ENCODE measurements at places on chromosomes 13 and 19.
A peak's percentile ranks its signal among the peaks of the same experiment; 100 is the strongest.

- DNase-seq = no peak
These were observed 1.1 kb downstream of the DLEU7 start for GRCh38 chr13:50842251-50842989.

- no peak for DNase-seq
These were observed 407.8 kb downstream of the ZNF536 start for GRCh38 chr19:30780032-30780431.

GRCh38 chr13:21364916-21365315 is 94.2 kb downstream of the ZDHHC20 start:
- DNase-seq = no peak

- no peak for DNase-seq
These were observed 761 bp upstream of the YJEFN3 start for GRCh38 chr19:19527674-19528625.

GRCh38 chr13:39245688-39246087 is 207.4 kb downstream of the NHLRC3 start:
- DNase-seq = no peak

DNA sequence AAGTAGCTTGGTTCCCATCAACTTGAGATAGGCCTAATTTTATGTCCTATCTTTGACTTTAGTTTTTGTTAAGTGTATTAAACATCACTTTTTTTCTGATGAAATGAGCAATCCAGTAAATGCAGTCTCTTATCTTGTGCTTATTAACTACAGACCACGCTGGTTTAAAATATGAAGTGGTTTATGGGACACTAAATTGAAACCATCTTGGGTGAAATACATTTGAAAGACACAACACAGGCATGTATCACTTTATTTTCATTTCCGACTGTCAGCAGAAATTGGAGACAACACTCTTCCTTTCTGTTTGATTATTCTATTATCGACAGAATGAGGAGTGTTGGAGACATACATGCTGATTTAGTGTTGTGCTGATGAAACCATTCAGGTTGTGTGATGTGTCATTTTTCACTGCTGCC is 447.7 kb downstream of the GPC6 start:
- no peak for DNase-seq

DNA sequence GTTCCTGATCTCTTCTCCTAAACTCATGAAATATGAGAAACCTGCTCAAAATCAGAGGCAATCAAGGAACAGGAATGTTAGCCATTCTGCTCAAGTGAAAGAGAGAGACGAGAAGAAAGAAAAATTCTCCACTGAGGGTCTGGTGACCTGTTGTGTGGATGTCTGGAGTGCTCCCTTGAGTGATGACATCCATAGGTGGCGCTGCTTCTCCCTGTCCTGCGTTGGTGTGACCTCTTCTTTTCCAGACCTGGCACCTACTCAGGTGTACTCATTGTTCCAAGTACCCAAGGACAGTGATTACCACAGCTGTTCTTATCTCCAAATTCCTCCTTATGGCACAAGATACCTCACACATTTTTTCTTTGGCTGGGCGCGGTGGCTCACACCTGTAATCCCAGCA is 4.0 kb downstream of the ZNF223 start:
- DNase-seq = peak; percentile 44

- DNase-seq = no peak
These were observed 1.1 kb downstream of the SYDE1 start for GRCh38 chr19:15108145-15108844.

- DNase-seq = no peak
These were observed 553.2 kb downstream of the TUBA3C start for GRCh38 chr13:18628428-18628827.

DNA sequence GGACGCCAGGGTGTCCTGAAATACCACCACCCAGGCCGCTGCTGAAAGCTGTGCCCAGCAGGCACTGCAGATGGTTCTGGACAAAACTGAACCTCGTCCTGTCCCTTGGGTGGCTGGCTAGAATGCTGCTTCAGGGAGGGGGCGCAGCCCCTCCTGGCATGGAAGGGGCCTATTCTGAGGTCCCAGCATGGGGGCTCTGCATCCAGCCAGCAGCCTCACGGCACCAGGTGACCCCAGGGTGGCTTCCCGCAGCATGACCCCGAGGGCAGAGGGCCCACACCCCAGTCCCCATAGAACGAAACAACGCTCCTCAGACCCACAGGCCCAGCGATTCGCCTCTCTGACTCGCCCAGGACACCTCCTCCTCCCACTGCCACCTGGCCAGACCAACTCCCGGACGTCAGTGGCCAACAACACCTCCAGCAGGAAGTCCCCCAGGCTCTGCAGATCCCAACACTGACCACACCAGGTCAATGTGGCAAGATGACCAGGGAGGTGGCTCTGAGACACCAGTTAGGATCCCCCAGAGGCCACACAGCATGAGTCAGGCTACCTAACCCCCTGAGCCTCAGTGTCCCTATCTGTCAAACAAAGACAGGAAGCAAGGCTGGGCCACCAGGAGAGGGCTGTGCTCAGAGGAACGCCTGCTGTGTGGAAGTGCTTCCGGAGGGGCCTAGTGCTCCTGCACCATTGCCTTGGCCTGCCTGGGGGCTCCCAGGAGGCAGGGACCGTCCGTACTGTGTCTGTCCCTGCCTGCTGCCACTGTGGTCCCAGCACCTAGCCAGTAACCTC is 6.1 kb downstream of the MKNK2 start:
- DNase-seq = no peak

GRCh38 chr19:34366738-34367623 is 2.0 kb downstream of the GPI start:
- DNase-seq = no peak

GRCh38 chr19:50832666-50833065 is 708 bp downstream of the KLK15 start:
- no peak for DNase-seq

DNA sequence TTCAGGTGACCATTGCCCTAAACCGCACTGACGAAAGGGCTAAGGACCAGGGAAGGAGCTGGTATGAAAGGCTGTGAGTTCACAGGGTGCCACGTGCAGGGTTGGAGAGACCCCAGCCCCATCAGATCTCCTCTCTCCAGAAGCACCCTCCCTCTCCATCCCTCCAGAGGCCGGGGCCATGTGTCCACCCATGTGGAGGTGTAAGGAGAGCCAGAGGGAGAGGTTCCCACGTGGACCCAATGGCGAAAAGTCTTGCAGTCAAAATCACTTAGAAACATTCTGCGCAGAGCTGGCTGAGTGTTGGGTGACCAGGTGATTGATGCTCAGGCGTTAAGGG is 168.3 kb downstream of the COL4A1 start:
- DNase-seq = no peak

GRCh38 chr13:40595693-40596092 is 70.7 kb downstream of the FOXO1 start:
- no peak for DNase-seq

DNA sequence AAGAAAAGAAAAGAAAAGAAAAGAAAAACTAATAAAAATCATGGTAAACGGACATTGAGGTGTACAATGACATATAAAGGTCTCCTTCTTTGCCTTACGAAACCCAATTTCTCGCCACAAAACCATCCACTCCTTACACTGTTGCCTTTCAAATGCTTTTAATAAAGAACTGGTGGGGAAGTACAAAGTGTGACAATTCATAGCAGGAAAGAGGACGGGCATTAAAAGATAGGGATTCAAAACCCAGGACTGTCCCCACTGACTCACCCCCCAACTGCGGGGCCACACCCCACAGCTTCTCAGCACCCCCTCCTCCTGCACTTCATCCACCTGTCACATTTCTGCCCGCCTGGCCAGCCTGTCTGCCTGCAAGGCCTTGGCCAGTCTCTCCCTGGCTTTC is 2.4 kb downstream of the MBD3L2B start:
- DNase-seq = no peak

DNA sequence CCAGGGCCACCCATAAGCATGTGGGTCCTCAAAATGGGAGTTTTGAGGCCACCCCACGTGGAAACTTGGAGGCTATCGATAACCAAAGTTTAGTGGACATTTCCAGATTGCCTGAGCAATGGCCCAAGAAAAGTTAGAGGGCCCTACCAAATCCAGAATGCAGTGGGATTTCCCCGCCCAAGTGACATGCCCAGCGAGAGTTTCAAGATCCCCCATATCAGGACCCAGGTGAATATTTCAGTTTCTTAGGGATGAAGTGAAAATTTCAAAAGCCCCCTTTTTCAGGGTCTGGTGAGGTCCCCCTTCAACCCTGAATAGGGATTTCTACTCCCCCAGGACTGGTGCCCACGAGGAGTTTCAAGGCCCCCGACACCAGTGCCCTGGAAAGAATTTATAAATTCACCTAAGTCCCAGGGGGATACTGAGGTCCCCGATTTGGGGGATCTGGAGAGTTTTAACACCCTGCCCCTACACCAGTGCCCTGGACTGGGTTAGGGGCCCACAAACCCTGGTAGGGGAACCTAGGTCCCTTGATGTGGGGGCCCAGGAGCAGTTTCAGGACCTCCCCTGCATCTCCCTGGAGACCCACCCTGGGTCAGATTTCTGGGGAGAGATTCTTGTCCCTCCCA is 695 bp downstream of the BST2 start:
- DNase-seq = no peak

DNA sequence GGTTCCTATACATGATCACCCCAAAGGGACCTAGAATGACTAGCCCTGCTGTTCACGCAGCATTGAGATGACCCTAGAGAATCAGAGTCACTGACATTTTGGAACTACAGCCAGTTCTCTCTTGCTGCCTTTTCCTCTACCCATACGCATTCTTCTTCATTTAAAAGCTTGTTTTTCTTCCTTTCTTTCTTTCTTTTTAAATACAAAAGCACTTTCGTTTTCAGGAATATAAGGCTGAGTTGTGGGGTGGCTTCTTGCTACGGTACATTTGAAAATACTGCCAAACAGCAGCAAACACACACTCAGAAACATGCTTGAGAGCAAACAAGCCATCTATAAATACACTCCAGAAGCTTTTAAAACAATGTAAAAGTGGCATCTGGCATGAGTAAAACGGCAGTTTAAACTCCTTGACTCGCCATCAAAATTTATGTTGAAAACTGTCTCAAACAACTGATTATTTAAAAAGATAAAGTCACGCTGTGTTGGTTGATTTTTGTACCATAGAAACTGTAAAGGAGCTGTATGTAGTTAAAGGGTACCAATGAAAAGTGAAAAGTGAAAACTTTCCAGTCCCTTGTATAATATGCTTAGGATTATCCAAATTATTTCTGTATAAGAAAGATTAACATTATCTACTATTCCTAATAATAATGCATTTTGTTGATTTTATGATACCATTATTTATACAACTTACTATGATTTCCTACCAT is 95.6 kb downstream of the PCDH9 start:
- peak; percentile 0 for DNase-seq

GRCh38 chr13:106078191-106078590 is 457.3 kb downstream of the EFNB2 start:
- DNase-seq = no peak

DNA sequence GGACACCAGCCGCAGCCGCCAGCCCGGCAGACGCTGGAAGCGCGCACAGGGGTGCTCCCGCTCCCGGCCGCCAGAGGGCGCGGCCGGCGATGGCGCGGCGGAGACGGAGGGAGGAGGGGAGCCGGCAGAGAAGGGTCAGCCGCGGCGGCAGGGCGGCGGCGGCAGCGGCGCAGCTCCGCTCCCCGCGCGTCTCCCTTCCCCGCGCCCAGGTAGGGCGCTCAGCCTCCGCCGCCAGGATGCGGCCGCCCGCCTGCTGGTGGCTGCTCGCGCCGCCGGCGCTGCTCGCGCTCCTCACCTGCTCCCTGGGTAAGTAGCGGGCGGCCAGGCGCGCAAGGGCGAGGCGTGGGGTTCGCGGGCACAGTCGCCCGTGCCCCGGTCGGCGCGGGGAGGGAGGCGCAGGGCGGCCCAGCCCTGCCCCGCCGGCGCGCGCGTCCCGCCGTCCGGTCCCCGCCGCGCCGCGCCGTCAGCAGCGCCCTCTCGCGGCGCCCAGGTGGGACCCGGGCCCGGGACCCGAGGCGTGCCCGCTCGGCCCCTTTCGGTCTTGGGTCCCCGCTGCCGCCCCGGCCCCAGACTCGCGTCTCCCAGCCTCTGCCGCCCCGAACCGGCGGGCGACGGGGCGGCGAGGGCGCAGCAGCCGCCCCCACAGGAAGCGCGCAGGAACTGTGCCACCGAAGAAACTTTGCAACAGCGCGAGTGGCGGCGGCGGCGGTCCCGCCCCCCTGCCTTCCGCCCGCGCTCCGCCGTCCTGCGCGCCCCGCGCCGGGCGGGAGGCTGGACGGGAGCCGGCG is at the start of gene B3GLCT:
Gene B3GLCT, plus strand, starts transcription at position 127 of the 788 bp plus-strand sequence. Its CDS starts 110 bp downstream, at position 237.
- peak; percentile 90 for DNase-seq

- DNase-seq = no peak
These were observed 258.8 kb upstream of the IRS2 start for GRCh38 chr13:110045202-110045601.

- DNase-seq = peak; percentile 42
These were observed 14.3 kb downstream of the MIR17HG start for GRCh38 chr13:91361755-91362271.

DNA sequence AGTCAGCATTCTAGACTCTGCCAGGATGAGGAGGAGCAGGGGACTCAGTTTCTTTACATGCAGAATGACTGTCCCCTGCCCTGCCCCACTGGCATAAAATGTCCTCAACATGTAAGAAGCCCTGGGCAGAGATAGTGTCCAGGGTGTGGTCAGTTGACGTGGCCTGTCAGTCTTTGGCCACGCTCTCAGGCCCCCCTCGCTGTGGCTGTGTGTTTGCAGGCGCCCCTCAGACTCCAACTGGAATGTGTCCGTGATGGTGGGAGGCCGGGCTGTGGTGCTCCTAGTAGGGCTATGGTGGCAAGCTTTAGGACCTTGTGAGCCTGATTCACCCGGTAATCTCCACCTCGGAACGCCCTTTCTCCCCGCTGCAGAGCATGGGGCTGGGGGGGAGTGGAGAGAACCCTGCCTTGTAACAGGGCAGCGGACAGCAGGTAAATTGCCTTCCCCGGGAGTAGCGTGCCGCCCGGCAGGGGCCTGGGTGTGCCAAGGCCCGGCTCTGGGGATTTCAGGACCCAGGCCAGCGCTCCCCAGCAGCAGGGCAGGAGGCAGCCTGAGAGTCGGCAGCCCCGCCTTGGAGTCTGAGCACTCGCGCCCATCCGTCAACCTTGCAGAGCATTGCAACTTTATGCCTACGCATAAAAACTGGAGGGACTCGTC is 62.3 kb downstream of the CHST8 start:
- peak; percentile 18 for DNase-seq

- DNase-seq = no peak
These were observed 3.5 kb downstream of the USP12 start for GRCh38 chr13:27168086-27168485.

- no peak for DNase-seq
These were observed 38.9 kb downstream of the RASL11A start for GRCh38 chr13:27309401-27309958.

GRCh38 chr19:49664171-49665035 is 1.3 kb downstream of the IRF3 start:
- peak; percentile 97 for DNase-seq

DNA sequence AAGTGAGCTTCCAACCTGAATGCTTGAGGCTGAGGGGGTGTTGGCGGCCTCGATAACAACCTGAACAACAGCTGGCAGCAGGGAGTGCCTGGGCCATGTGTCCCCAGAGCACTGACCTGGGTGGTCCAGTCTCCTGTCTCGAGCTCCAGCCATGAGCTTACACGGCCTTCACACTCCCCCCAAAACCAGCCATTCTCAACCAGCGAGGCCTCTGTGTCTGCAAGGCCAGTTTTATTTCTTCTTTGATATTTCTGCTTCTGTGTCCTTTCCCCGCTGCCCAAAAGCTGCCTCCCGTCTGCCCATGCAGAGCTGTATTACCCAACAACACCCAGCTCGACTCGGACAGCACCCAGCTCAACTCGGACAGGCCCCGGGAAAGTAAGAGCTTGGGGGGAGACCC is 32.5 kb upstream of the TFDP1 start:
- DNase-seq = no peak

GRCh38 chr19:44756089-44756562 is 7.6 kb downstream of the BCL3 start:
- DNase-seq = no peak

Data from DMS53 (cell line).